ENCODE measurements at places on chromosomes 5 and 9.

GRCh38 chr5:54882101-54882500, 103.3 kb downstream of the ESM1 start:
- no peak for DNase-seq

DNA sequence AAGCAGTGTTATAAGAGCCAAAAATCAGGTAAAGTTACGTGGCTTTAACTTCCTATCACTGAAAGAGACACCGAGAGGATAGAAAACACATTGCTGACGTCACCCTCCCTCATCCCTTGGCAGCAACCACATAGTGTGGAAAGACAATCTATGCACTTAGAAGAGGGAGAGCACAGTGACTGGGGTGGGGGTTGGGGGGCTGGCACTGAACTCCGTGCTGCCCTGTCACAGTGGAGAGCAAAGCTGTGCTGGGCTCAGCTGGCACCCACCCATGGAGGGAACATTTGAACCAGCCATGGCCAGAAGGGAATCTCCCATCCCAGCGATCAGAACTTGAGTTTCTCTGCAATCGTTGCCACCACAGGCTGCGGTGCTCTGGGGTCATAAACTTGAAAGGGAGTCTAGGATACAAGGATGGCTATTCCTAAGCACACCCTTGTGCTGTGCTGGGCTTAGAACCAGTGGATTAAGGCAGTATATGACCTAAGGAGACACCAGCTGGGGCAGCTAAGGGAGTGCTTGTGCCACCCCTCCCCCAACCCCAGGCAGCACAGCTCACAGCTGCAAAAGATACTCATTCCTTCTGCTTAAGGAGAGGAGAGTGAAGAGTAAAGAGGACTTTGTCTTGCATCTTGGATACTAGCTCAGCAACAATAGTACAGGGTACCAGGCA, 73.4 kb downstream of the KIAA0825 start:
- DNase-seq, result no peak

- DNase-seq, result no peak
These were observed 7.0 kb upstream of the FBXO4 start for GRCh38 chr5:41918105-41918504.

DNA sequence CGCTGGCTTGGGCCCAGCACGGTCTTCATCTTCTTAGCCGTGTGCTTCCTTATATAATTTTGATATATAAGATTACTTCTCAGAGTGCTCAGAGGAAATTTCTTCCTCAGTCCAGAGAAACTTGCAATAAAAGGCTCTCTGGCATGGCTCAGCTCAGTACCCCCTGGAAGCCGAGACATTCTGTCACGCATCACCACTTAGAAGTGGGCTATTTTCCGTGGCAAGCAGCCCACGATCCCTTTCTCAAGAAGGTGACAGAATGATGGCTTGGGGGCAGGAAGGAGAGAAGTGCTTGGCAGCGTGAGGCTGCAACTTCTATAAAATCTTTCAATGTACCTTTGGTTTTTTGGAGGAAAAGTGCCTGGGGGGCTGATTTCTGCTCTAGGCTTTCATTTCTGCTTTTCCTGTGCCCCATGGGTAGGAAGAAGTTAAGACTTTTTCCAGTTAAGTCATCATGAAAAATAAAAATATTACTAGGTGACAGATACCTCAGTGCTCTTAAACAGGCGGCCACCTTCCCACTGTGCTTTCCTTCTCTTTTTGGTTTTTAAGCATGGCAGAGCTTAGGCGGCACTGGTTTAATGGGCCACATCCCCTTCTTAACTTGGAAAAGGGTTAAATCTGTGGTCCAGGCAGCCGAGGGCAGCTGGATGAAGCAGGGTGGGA, 104.6 kb downstream of the MVB12B start:
- no peak for DNase-seq

DNA sequence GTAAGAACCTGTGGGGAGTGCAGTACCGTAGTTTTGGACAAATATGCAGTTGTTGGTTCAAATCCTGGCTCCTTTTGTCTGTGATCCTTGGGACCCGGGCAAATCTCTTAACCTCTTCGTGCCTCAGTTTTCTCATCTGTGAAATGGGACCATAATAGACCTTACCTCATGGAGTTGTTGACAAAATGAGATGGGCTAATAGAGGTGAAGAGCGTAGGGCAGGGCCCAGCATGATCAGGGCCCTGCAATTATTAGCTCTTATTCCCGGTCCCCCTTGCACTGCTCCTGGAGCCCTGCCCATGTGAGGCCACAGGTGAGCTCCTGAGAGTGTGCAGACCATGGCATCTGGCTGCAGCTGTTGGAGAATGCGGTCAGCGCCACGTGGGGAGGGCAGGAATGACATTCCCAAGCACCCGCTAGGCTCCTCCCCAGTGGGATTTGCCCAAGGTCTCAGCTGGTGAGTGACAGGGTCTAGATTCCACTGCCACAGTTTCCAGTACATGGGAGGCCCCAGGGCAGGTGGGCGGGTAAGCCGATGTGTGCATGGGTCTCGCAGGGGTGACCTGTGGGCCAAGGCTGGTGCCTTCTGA, 41.0 kb downstream of the NEK6 start:
- no peak for DNase-seq

DNA sequence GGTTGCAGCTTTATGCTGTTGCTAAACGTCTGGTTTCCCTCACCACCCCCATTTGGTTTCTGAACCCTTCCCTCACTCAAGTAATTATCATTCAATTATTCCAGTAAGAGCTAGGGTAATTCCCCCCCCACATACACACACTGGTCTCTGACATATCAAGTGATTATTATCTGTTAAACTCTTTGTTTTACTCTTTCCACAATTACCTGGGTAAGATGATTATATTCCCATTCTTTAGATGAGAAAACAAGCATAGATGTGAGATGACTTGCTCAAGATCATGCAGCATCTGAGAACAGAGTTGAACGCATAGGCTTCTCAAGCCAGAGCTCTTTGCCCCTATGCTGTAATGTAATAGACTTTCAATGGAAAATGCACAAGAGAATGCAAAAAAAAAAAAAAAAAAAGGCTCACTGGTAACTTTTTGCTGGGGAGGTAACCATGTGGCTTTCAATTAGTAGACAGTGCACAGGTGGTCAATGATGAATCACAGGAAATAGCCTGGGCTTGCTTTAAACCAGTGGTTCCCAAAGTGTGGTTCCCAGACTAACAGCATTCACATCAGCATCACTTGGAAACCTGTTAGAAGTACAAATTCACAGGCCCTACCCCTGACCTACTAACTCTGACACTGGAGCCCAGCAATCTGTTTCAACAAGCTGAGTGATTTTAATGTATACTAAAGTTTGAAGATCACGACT, 87.6 kb downstream of the PIK3R1 start:
- no peak for DNase-seq

DNA sequence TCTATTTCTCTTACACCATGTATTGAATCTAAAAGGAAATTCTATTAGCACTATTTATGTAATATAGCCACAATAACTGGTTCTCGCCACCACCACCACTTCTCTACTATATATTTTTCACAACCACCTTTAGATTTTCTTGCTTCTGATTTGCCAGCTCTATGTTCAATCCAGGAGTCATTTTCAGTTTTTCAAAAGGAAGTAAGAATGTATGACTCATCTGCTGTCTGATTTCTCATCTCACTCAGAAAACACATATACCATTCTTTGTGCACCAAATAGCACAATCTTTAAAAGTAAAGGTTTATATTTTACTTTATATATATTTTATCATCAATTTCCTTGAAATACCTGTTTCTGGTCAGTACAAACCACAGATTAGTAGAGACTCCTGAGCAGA, 1127.5 kb downstream of the TAF11L14 start:
- no peak for DNase-seq

- no peak for DNase-seq
These were observed 49.9 kb upstream of the TTC23L start for GRCh38 chr5:34789021-34789531.

DNA sequence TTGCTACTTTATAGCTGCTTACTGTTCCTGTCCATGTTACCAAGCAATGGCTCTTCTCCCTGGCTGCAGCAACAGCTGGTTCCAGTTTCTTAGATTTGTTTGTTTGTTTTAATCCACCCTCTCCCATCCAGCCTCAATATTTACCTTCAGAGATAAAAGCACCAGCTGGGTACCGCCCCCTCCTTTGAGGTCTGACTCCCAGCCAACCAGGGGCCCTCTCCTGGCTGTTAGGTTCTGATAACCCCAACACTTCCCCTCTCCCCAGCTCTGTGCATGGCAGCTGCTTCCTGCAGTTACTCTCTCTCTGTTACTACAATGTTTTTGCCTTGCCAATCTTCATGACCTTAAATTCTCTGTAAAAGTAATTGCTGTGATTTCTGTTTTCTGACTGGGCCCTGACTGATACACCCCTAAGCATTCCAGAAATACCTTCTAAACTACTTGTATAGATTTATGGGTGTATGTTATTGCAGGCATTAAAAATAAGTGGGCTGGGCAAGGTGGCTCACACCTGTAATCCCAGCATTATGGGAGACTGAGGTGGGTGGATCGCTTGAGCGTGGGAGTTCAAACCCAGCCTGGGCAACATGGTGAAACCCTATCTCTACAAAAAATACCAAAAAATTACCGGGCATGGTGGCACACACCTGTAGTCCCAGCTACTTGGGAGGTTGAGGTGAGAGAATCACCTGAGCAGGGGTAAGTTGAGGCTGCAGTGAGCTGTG, 2.6 kb upstream of the GCNT1 start:
- peak; percentile 93 for DNase-seq

GRCh38 chr9:34256104-34256503, 73.0 kb downstream of the KIF24 start:
- no peak for DNase-seq

GRCh38 chr5:54220230-54221040, 89.9 kb downstream of the ARL15 start:
- DNase-seq, result no peak

DNA sequence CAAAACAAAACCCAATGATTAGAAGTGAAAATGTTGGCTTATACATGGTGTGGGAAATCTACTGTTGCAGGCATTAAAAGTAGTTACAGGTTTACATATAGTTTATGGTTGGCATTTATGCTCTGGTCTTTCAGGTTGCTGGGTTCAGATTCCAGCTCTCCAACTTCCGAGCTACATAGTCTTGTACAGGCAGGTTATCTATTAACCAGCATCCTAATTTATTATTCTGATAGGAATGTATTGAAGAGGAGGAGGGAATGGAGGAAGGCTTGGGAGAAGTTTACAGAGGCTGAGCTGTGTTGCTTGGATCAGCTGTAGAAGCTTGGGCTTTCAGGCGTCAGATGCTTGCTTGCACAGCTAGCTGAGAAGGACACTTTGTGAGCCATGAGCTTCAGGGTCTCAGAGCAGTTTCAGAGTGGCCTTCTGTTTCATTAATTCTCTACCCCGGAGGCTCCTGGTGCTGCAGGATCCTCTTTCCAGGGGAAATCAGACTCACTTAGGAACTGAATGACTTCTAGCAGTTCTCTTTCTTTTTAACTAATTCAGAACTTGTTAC, 11.7 kb upstream of the ERBIN start:
- DNase-seq, result no peak

- DNase-seq, result peak; percentile 44
These were observed 776.0 kb upstream of the ACO1 start for GRCh38 chr9:31608416-31608815.

DNA sequence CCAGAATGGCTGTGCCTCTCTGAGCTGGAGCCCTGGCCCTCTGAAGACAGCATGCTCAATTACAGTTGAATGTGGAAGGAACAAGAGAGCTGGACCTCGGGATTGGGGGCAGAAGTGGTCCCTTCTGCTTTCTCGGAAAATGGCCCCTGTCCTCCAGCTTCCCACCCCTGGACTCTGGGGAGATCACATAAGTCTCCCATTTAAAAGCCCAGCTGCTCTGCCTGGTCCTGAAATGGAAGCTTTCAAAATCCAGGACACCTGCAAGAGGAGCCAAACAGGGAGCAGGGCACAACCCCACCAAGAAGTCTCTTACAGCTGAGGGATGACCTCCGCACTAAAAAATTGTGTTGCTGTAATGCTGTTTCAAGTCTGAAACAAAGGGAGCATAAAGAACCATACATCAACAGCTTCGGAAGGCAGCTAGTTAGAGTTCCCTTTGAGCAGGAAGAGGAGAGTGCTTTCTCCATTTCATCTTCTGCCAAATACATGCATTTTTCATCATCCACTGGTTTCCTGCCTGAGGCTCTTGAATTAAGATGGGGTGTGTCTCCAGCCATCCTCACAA, 48.2 kb downstream of the TGFBI start:
- no peak for DNase-seq

GRCh38 chr9:1051210-1051583, 1.0 kb downstream of the DMRT2 start:
- no peak for DNase-seq

GRCh38 chr5:180304431-180305375, 12.8 kb upstream of the MAPK9 start:
- DNase-seq, result no peak

DNA sequence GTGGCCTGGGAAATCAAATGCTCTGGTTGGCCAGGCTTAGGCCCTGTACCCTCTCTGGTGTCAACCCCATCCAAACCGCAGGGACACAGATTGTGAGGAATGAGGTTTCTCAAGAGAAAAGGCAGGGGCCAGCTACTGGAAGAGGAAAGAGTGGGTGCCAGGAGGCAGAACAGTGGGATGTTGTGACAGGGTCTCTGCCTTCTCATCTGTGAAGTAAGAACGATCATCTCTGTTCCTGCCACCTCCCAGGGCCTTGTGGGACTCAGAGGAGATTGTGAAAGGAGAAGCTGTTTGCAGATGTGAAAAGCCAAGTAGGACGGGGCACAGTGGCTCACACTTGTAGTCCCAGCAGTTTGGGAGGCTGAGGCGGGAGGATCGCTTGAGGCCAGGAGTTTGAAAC, 22.8 kb upstream of the RPL26L1 start:
- DNase-seq, result no peak

DNA sequence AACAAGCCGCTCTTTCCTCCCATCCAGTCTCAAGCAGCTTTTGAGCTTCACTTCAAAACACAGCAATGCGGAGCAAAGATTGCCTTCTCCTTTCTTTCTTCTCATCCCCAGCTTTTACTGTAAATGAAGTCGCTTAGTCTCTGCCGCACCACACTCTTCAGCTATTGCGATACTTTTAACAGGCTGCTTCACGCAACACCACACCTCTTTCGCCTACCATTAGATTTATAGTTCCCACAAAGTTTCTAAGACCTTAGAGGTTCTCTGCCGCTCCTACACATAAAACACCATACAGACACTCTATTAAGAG, 711 bp downstream of the PGGT1B start:
- DNase-seq, result no peak

- peak; percentile 50 for DNase-seq
These were observed 5.1 kb downstream of the LIFR start for GRCh38 chr5:38551030-38552017.

DNA sequence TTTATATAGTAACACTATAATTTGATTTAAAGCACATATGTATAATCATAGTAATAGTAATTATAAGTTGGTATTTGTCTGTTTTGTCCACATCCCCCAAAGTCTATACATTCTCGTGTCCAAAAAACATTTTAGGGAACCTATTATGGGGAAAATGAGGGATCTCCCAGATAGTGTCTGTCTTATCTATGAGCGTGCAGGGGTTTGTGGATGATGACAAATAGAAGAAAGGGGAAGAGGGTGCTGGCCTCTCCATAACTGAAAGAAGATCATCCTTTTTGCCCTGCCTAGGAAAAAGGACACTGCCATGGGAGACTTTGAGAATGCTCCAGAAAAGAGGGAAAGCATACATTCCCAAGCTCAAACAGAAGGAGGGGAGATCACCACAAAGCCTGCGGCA, 45.3 kb downstream of the C5orf22 start:
- no peak for DNase-seq

- no peak for DNase-seq
These were observed 3.9 kb downstream of the MXD3 start for GRCh38 chr5:177307544-177308363.

- DNase-seq, result no peak
These were observed 27.7 kb downstream of the SAR1B start for GRCh38 chr5:134604908-134605307.
